GM04503 (cell line): ENCODE measurements at places on chromosomes 16 and 17.

- DNase-seq = no peak
These were observed 675.6 kb upstream of the CDH8 start for GRCh38 chr16:62711797-62712196.

GRCh38 chr17:70168044-70168976 lies 1.0 kb upstream of the KCNJ2 start:
- DNase-seq = no peak

DNA sequence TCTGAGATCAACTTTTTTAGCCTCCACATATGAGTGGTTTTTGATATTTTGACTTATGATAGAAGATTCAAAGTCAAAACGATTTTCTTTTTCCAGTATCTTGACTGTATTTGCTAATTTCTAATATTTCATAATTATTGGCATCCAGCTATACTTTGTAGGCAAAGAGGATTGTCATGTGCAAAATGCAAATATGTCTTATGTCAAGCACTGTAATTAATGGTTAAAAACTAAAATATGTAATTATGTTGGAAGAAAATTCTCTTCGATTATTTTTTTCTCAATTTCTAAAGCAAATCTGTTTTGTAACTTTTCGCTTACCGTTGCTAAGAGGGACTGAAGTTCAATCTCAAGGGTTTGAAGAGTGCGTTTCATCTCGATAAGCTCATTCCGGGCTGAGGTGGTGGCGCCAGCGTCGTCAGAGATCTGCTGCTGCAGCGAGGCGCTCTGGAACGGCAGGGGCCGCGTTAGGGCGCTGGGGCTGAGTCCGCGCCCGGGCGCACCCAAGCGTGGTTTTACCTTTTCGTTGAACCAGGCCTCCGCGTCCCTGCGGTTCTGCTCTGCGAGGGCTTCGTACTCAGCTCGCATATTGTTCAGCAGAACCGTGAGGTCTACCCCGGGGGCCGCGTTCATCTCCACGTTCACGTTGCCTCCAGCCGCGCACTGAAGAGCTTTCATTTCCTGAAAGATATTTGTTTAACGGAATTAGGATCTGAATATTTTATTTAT lies 3.0 kb downstream of the KRT27 start:
- DNase-seq = no peak

DNA sequence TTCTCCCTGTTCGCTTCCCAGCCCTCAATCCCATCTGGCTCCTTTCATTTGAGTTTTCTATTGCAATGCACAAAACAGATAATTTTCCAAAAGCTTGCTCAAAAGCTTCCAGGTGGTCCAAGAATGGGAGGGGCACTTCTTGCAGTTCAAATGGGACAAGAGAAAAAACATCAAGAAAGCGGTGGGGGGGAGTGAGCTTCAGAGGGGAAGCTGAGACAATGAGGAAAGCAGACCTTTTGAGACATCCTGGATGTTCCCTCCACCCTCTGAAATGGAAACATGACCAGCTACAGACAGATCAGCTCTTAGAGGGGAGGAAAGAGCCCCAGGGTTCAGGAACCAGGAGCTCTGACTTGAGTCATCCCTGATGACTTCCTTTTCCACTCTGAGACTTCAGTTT lies 368.2 kb downstream of the SLC39A11 start:
- no peak for DNase-seq

- peak; percentile 24 for DNase-seq
These were observed 40.7 kb upstream of the ABCA10 start for GRCh38 chr17:69269131-69269998.

DNA sequence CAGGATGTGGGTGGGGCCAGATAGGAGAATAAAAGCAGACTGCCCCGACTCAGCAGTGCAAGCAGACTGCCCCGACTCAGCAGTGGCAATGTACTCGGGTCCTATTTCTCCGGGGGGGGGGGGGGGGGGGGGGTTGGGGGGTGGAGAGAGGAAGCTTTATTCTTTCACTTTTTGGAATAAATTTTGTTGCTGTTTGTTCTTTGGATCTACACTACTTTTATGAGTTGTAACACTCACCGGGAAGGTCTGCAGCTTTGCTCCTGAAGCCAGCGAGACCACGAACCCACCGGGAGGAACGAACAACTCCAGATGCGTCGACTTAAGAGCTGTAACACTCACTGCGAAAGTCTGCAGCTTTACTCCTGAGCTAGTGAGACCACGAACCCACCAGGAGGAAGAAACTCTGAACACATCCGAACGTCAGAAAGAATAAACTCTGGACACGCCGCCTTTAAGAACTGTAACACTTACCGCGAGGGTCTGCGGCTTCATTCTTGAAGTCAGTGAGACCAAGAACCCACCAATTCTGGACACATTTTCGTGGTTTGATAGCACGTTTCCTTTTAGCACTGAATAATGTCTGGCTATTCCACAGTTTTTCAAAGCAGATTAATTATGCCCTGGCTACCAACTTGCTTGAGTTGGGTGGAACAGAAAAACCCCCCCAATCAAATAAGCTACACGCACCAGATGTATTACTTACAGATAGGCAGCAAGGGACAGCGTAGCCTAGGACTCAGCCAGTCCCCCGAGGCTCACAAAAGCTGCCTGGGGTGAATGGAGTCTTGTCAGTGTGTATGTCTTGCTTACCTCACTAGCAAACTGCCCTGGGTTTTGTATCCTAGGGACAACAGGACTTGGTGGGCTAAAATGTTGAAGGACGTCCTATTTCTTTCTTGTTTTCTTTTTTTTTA lies 11.9 kb downstream of the FZD2 start:
- no peak for DNase-seq
